Activated naive CD8-positive, alpha-beta T cell treated with anti-CD3 and anti-CD28 coated beads, Interleukin-2, amount 10 ng/mL, durations not matched to agents 7 days and 5 days (primary cell): ENCODE measurements at places on chromosomes 16 and 17. TPM values are rescaled to one million over a fixed set of nuclear protein-coding genes. Genes with fewer than 3 reads are reported as not detected.

DNA sequence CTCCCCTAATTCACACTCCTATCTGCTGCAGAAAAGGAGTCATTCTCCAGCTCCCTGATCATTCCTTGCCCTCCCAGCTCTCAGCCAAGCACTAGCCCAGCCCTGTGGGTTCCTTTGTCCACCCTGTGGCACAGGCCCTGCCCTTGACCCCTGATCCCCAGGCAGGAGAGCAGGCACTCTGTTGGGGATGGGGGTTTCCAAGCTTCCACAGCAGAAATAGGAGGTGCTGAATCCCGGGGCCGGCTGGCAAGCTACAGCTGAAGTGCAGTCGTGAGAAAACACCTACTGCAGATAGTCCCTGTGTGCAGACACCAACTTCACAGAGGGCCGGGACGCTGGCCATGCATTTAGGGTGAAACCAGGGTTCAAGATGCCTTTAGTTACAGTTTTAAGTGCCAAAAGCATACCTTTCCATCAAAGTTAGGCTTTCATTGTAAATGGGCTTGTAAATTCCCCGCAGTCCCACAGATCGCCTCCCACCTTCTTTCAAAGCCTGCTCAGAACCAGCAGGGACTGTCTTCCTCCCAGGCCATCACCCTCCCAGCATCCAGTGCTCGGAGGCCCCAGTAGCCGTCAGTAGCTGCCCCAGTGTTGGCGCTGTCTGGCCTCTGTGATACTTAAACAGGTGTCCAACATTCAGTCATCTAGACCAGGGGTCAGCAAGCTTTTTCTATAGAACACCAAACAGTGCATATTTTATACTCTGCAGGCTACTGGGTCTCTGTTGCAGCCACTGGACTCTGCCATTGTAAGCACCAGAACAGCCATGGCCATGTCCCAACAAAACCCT, 10.6 kb downstream of the CPSF4L start:
- no peak for DNase-seq

GRCh38 chr16:11781773-11782172, 15.3 kb downstream of the ZC3H7A start:
- DNase-seq: no peak

- no peak for DNase-seq
Observed at GRCh38 chr16:85327731-85328675, 215.7 kb upstream of the CIBAR2 start.

- no peak for DNase-seq
Observed at GRCh38 chr16:55351936-55352335, 27.9 kb downstream of the IRX6 start.

DNA sequence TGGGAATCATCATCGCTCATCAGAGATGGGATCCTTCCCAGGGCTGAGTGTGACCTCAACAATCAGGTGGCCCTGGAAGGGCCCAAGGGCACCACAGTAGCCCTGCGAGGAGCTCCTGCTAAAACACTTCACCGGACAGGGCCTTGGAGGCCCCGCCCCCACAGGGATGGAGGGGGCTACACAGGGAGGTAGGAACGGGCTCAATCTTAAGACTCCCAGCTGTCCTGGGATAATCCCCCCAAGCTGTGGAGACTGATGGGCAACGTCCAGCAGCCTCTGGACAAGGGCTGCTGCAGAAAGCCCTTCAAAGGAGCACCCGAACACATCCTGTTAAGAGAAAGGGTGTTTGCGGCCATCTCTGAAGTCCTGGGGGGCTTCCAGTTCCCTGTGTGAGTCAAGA, 60.4 kb downstream of the ZNF423 start:
- no peak for DNase-seq

- no peak for DNase-seq
Observed at GRCh38 chr17:60231234-60231633, 81.5 kb downstream of the CA4 start.

DNA sequence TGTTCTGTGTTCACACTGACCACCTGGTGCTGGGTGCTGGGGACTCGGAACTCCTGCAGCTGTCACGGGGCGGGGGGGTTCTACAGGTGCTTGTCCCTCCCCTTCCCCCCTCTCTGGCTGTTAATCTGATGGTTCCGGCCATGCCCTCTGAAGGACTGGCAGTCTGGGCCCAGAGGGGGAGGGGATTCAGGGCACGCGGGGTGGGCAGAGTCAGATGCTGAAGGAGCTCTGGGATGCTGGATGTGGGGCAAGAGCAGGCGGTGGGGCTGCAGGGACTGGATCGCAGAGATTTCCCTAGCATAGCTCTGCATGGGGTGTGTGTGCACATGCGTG, 5.4 kb upstream of the TBX21 start:
- peak; percentile 25 for DNase-seq

- no peak for DNase-seq
Observed at GRCh38 chr16:75202069-75202590, 4.8 kb downstream of the CTRB2 start.

GRCh38 chr16:85104821-85105391, 7.4 kb downstream of the CIBAR2 start:
- peak; percentile 60 for DNase-seq

DNA sequence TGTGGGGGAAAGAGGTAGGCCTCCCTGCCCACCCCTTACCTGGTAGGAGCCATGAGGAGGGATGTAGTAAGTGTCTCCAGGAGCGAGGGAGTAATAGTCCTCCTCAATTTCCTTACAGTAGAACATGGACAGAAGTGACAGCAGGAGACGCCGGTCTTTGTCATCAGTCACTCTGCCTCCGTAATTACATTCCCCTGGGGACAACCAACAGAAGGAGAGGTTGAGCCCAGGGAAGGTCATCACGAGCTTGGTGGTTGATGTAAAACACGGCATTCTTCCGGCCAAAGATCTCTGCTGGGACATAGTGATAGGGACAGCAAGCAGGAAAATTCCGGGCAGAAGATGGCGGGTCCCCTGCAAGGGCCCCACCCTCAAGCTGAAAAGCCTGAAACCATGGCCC, 47.9 kb downstream of the LYRM1 start:
- no peak for DNase-seq

- DNase-seq: no peak
Observed at GRCh38 chr17:42782166-42783061, 2.0 kb downstream of the WNK4 start.

DNA sequence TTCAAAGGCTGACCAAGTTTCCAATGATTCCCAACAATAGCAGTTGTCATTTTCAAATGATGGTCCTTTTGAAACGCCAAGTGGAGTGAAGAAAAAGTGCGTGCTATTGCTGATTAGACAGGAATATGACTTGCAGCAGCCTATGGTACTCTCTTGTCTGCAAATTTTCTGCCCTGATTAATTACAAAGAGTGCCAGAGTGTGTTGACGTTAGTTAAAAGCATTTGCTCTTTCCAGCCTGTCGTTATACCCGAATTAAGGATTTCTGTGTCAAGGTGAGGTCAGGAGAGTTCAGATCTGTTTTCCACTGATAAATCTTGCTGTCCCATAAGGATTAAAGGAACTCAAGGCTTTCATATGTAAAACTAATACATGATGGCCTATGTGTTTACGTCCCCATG, 75.0 kb upstream of the ADAMTS18 start:
- DNase-seq: no peak

DNA sequence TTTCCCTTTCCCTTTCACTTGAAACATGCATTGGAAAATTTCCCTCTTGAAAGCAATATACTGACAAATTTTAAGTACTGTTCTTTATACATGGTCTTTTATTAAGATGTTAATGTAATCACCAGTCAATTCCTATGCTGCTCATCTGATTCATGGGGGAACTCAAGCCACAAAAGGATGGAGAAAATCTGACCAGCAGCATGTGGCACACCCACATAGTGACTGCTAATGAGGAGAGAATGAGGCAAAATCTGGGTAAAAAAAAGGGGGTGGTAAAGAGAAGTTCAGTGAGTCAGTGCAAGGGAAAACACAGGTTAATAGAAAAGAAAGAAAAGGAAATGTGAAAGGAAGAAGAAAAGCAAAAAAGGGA, 11.3 kb downstream of the RFFL start:
- no peak for DNase-seq

Gene KRT23
- total RNA-seq: not detected

Gene NOXO1
- 0.58 TPM for total RNA-seq

Gene TMC8
- total RNA-seq: 336 TPM

Gene CNTNAP4
- not detected for total RNA-seq

Gene ACSM3
- 9.7 TPM for total RNA-seq

Gene ZP2
- total RNA-seq: not detected

Gene WNT9B
- not detected for total RNA-seq

Gene ARL5C
- total RNA-seq: 0.11 TPM
